ENCODE measurements at places on chromosomes 1 and 21.

GRCh38 chr1:201009962-201010645, 13.4 kb downstream of the KIF21B start:
- no peak for DNase-seq

DNA sequence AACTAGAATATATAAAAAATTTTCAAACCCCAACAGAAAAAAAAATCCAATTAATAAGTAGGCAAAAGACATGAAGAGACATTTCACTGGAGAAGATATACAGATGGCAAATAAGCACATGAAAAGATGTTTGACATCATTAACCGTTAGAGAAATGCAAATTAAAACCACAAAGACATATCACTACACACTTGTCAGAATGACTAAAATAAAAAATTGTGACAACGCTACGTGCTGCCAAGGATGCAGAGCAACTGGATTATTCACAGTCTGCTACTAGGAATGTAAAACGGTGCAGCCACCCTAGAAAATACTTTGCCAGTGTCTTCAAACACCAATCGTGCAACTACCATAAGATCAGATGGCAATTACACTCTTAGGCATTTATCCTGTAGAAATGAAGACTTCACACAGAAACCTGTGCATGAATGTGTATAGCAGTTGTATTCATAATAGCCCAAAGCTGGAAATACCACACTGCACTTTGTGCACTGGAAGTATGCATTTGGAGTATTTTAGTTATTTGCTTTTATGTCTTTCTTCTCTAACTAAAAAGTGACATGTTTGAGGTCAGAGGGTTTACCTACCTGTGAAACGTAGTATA, 75.3 kb upstream of the PALMD start:
- no peak for DNase-seq

DNA sequence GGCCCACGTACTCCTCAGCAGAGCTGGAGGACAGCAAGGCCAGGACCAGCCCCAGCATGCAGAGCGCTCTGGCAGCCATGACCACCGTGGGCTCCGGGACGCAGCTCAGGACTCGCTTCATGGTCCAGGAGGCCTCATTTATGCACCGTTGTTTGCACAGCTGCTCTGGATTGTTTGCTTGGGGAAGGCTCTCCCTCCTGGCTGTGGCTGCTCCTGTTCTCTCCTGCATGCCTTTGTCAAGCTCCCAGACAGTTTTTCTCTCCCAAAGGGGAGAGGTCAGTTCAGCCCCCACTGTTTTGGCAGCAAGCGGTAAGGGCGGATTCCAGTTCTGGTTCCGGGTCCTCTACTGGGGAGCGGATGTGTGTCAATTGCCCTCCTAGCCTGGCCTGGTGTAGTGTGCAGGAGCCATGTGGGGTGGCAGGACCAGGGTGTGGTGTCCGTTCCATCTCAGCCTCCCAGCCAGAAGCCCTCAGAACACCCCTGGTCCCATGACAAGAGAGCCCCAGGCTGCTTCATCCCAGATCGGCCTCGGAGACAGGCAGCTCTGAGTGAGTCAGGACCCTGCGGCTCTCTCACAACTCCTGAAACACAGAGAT, at the start of gene TFF3:
TFF3 (minus strand) TSS at position 114 of the 596 bp plus-strand sequence; CDS start at position 79, 35 bp downstream.
- no peak for DNase-seq

GRCh38 chr1:155268630-155269029, 4.7 kb downstream of the CLK2 start:
- no peak for DNase-seq

DNA sequence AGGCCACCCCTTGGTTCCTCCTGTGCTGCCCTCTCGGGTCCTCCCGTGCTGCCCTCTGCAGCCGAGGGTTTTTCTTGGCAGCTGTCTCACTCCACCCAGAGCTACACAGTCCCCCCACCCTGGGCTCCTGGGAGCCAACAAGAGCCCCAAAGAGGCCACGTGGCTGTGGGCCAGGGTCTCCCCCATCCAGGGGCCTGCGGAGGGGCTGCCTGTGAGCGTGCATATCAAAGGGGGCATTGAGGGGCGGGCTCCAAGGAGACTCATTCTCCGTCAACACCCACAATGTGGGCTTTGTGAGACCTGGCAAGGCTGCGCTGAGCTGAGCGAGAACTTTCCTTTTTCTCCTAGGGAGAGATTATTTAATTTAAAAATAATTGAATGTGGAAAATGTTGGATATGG, 108.7 kb upstream of the ARHGEF16 start:
- no peak for DNase-seq

DNA sequence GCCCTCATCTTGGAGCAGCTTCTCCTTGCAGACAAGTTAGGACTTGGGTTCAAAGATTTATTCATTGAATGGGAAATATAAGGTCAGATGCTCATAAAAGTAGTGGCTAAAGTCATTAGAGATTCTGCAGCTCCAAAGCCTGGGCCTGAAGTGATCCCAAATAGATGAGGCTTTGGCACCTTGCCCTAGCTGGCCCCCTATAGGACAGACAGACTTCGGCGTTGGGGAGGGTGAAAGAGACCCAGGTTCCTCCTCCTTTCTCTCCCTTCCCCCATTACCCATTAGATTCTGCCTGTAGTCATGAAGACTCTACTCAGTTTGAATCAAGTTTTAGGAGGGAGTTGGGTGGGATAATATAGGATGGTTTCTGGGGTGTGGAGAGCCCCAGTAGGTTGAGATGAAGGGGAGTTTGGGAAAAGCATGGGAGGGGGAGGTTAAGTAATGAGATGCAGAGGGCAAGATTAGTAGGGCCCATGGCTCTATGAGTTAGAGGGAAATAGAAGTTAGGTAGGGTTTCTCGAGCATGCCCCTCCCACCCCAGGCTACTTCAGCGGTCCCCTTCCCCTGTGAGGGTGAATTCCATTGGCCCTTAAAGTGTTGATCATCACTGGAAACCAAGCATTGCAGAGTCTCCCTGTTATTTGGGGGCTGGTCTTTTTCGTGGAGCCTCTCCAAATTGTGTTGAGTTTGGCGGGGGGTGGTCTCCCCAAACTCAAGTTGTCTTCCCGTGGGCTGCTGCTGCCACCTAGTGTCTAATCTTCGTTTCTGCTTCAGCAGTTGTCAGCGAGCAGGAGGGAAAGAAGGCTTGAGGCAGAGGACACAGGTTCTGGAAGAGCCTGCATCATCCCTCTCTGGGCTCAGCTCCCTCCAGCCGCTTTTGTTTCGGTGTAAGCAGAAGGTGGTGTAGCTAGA, 2.1 kb upstream of the AHDC1 start:
- DNase-seq, result peak; percentile 72

DNA sequence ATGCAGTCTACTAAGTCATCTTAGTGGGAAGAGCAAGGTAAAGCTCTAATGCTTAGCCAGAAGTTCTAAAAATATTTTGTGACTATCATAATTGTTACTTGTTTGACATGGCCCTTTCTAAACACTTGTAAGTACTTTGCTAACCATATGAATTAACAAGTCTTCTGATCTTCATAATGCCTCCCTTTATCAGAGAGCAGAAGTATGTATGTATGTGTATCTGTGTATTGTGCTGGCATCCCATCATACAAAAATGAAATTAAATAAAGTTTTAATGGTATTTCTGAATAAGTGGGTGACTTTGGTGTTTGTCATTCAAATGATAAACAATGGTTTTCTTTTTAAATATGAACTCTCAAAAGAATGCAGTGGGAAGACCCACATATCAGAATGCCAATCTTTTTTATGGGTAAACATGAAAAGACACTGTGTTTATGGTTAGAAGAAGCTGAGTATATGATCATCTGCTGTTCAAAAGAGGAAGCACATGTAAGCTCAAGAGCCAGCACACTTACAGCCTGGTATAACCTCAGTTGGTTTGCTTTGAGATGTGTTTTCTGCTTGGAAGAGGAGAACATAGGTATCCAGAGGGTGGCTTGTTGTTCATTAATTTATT, 159.6 kb downstream of the CLEC20A start:
- DNase-seq, result no peak

GRCh38 chr1:175758601-175759000, 15.2 kb upstream of the TNR start:
- DNase-seq, result no peak

- DNase-seq, result no peak
These were observed 84.1 kb downstream of the SPAG17 start for GRCh38 chr1:118100686-118101514.

DNA sequence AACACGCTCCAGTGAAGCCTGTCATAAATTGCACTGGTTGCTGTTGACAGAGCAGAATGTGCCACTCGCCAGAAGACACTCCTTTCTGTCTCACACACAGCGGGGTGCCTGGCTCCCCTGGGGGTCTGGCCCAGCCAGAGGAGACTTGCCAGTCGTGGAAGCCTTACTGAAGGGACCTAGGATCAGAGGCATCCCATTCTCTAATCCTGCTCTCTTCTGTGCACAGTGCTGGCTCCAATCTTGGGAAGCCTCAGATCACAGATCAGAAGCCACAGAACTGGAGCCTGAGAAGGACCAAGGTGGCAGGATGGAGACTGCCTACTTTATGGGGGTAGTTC, 1.4 kb downstream of the SLC9A1 start:
- no peak for DNase-seq

GRCh38 chr1:37123276-37124115, 89.2 kb upstream of the GRIK3 start:
- DNase-seq, result no peak

- DNase-seq, result no peak
These were observed 3.1 kb downstream of the ACAP3 start for GRCh38 chr1:1304331-1305299.

DNA sequence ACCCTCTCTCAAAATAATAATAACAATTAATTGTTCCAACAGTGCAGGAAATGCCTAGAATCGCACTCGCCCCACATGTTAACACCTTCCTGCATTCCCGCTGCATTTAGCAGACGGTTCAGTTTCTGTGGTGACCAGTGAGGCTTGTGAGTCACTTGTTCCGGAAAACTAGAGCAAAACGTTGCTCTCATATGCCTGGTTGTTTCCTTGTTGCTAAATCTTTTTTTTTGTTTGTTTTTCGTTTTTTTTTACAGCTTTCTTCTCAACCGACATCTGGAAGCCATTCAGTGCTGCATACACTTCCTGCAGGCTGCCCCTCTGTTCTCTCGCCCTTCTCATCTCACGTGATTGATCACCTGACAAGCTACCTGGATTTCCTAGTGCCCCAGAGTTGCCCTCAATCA, 56.9 kb upstream of the TMPRSS2 start:
- peak; percentile 70 for DNase-seq

- no peak for DNase-seq
These were observed 205.5 kb downstream of the GPATCH2 start for GRCh38 chr1:217425422-217425821.

DNA sequence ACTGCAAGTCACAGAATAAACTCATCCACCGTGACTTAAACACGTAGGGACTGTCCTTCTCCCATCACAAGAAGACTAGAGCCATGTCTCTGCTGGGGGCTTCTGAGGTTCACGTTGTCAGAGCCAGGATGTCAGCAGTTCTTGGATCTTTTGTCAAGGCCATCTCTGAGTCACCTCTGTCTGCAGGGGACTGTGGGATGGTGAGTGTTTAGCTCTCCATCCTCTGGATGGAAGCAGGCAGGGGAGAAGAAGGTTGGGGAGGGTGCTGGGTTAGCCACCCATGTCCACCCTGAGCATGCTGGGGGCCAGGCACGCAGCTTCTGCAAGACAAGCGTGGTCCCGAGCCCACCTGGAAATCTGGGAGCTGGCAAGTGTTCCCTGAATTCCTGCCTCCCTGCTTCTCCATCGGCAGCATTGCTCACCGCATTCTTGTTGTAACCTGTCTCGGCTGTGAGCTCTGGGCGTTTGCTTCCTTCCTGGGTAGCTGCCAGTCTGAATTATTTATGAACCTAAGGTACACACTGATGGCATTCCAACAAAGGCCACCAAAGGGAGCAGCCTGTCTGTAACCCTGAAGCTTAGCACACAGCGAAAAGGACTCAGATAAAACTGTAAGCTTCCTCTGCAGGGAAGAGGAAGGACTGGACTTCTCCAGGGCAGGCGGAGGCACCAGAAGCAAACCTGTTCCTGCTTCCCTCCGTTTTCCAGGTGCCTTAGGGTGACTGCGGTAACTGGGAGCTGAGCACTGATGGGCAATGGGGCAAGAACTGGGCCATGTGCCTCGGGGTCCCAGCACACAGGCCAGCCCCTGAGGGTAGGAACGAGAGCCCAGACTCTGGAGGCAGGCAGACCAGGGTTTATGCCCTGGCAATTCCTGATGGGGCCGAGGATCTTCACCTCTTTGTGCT, 88.6 kb downstream of the RIPK4 start:
- DNase-seq, result no peak

GRCh38 chr1:96887501-96887900, 165.9 kb downstream of the PTBP2 start:
- DNase-seq, result no peak

Measured in activated CD4-positive, alpha-beta T cell treated with anti-CD3 and anti-CD28 coated beads, Interleukin-2, Interleukin-4, amounts not matched to agents 100 ng/mL and 50 ng/mL, durations not matched to agents 16 hours and 8 hours (primary cell).